ENCODE measurements at places on chromosomes 6 and 20.

DNA sequence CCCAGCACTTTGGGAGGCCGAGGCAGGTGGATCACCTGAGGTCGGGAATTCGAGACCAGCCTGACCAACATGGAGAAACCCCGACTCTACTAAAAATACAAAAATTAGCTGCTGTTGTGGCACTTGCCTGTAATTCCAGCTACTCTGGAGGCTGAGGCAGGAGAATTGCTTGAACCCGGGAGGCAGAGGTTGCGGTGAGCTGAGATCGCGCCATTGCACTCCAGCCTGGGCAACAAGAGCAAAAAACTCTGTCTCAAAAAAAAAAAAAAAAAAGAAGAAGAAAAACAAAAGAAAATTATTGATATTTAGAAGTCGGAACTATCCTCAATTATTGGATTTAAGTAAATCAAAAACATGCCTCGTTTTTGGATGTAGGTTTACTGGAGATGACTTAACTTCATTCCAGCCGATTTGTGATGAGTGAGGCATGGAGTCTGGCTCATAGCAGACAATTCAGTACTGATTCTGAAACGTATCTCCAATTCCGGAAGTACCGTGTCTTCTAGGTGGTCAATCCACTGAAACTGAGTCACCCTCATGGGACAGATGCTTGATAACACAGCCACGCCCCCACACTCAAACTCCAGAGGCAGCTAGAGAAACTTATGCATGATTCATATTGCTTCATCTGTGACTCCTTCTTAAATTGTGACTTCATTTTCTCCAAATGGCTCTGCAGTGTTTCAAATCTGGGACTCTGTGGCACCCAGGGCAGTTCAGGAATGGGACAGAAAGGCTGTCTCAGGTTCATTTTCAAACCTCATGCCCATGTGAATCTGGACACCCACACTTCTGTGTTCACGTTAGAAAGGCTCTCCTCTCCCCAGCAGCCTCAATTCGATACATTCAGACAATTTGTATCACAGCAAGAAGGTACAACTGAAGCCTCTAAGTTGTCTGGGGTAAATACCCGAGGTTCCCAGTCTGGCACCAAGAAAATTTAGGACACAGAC lies 110.4 kb upstream of the ARMC2 start:
- DNase-seq = no peak

DNA sequence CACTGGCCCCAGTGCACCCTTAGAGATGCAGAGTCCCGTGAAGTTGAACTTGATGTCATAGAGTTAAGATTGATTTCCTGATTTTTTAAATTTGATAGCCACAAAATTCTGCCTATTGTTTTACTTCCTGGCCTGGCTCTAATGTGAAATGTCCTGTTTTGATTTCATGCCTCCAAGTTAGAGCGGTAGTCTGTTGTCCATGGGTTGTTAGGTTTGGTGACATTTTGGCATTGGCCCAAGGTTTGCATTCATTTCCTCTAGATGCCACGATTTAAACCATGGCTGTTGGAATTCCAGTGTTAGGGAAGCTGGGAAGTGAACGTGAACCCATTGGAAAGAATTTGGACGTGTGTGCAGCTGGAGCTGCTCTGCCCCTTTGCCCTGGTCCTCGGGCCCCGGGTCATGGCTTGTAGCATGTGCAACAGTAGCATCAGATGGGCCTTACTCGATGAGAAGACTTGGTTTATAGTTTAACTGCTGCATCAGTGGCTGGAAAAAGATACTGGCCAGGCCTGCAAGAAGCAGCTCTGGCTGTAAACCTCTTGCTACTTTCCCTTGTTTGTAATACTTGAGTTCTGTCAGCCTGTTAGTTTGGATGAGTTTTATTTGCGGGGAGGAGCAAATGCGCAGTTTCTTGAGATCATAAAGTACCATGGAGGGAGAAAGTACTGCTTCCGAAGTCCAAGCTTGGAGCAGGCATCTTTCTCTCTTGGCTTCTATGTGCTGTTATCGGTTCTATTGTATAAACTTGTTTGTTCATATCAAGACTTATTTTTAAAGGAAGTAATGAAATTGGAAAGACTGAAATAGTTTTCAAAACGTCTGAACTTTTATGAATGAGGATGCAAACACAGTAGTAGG lies 121.4 kb upstream of the CLDN20 start:
- no peak for DNase-seq

- no peak for DNase-seq
Measured at GRCh38 chr6:151100326-151100725, 139.4 kb upstream of the AKAP12 start.

DNA sequence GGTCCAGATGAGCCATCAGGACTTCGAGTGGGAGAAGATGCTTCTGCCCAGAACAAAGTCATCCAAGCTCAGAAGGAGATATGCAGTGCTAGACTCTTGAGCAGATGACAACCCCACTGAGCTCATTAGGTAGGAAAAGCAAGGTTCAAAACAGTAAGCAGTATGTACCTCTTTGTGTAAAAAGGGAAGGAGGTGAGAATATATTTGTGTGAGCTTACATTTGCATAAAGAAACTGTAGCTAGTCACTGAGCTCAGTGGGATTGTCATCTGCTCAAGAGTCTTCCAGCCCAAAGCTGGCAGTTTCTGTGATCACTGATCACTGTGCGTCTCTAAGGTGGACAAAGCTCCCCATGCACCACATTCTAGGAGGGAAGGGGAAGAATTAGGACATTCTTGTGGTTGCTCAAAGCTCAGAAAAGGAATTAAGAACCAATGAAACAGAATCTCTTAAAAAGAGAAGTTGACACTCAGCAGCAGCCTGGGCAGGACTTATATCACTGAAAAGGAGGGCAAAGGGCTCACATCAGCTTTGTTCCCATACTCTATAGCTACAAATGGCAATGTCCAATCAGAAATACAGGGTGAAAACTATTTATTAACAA lies 90.0 kb upstream of the MAFB start:
- no peak for DNase-seq

DNA sequence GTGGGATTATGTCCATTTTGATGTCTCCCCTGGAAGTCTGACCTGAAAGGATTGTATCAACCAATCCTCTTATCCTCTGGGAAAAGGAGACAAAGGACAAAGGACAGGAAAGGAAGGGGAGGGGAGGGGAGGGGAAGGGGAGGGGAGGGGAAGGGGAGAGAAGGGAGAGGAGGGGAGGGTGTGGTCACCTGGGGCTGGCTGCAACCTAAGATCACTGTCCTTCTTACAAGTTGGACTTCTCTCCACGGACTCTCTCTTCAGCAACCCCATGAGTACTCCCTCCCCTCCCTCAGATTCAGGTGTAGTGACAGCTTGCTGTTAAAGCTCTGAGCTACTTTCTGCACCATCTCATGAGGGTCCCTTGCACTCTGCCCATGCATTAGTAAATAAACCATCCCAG lies 58.9 kb upstream of the KLHL31 start:
- no peak for DNase-seq

Measured in brain (organoid and tissue), 16 donors.